ENCODE measurements at places on chromosomes 3 and 15.

DNA sequence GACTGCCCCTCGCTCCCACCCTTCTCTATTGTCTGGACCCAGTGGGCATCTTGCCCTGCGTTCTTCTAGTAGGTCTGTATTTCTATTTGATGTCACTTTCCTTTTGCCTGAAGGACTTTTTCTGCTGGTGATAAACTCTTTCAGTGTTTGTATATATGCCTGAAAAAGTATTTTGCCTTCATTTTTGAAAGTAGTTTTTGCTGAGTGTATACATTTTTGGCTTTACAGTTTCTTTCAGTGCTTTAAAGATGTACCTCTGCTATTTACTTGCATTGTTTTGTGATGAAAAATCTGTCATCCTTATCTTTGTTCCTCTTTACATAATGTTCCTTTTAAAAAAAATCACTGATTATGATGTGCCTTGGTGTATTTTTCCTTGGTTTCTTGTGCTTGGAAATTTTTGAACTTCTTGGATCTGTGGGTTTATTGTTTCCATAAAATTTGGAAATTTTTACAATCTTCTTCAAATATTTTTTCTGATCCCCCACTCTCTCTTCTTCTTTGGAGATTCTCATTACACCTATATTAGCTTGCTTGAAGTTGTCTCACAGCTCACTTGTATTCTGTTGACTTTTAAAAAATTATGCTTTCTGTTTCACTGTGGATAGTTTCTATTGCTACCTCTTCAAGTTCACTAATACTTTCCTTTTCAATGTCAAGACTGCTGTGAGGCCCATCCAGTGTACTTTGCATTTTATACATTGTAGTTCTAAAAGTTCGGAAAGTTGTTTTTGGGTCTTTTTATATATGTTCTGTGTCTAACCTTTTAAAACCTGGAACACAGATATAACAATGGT lies 67.8 kb downstream of the RGMA start:
- DNase-seq, result no peak

GRCh38 chr3:56192001-56192400 lies 276.3 kb downstream of the ERC2 start:
- no peak for DNase-seq

DNA sequence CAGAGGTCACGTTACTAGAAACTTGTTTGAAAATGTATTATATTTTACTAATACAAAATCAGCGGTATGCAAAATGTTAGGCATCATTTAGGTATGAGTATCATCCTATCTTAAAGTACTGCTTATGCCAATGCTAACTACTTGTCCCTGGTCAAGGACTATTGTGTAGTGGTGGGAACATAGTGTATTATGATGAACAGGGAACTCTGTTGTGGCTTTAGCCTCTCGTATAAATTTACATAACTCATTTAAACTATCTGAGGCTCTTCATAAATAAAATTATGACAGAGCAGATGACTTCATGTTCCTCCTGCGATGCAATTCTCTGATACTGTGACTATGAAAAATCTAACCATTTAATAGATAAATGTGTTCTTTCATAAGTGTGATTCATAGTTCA lies 451.9 kb downstream of the NLGN1 start:
- no peak for DNase-seq

- no peak for DNase-seq
Observed at GRCh38 chr15:39948817-39949216, 14.9 kb downstream of the EIF2AK4 start.

- DNase-seq, result no peak
Observed at GRCh38 chr3:177426106-177426877, 229.0 kb upstream of the TBL1XR1 start.

DNA sequence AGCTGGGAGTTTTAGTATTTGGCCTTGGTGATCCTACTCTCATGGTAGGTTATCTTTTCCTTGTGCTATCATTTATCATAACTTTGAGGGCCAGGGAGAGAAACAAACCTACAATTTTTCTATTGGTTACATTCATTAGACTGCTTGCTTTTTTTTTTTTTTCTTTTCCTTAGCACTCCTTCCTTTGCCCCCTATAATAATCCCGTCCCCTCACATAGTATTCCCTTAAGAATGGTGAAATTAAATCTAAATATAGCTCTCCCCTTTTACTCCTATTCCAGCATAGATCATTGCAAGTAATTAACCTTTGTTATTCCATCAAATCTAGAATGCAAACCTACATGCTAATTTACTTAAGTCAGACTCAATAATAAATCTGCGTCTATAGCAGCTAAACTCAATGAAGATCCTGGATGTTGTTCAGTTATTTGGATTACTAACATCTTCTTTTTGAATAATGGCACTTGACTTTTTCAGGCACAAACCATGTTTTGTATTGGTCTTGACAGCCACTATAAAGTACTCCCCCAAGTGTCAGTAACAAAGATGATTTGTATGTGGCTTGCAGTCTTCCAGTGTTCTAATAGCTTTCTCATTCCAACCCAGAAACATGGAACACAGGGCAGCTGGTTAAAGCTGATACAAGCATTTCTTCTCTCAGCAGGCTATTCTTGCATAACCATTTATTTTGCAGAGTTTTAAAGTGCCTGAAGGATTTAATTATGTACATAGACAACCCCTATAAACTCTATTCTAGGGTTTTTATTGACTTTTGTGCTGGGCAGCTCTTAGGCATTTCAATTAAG lies 420.6 kb downstream of the MECOM start:
- DNase-seq, result no peak

DNA sequence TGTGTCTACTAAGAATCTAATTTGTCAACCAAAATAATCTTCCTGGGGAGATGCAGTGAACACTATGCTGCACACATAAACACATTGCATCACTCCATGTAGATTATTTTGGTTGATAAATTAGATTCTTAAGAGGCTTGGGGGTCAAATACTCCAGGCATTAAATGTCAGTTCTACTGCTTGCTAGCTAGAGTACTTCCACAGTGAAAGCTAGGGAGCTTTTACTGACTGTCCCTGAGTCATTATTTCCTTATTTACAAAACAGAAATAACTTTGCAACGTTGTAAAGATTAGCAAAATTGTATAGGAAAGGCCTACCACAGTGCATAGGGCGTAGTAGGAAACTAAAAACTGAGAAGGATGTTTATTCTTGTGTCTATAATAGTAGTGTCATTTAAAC lies 12.9 kb upstream of the TMC3 start:
- no peak for DNase-seq

- no peak for DNase-seq
Observed at GRCh38 chr15:35484231-35484945, 61.6 kb downstream of the DPH6 start.

DNA sequence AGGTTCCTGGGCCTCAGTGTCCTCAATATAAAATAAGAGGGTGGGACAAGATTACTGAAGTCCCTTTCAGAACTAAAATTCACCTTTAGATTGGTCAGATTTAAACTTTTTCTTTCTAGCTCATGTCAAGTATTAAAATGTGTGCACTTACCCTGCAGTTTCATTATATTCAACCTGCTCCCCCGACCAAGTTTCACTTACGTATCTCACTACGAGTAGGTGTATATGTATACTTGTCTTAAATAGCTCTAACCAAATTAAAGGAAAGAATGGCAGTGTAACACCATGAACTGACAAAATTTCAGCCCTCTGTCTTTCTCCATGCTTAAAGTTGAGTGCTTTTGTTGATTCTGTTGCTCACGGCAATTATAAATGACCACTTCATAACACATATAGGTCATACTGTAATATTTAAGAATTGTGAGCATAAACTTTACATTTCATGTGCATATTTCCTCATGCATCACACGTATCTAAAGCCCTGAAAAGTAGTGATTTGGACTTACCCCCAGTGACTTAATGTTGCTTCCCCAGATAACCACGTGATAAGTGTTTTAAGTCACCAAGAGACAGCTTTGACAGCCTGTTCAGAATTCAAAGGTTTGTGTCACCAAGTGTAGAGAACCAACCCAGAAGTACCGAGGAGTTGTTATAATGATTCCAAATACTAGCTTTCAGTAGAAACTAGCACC lies 70.0 kb downstream of the PGPEP1L start:
- DNase-seq, result no peak

DNA sequence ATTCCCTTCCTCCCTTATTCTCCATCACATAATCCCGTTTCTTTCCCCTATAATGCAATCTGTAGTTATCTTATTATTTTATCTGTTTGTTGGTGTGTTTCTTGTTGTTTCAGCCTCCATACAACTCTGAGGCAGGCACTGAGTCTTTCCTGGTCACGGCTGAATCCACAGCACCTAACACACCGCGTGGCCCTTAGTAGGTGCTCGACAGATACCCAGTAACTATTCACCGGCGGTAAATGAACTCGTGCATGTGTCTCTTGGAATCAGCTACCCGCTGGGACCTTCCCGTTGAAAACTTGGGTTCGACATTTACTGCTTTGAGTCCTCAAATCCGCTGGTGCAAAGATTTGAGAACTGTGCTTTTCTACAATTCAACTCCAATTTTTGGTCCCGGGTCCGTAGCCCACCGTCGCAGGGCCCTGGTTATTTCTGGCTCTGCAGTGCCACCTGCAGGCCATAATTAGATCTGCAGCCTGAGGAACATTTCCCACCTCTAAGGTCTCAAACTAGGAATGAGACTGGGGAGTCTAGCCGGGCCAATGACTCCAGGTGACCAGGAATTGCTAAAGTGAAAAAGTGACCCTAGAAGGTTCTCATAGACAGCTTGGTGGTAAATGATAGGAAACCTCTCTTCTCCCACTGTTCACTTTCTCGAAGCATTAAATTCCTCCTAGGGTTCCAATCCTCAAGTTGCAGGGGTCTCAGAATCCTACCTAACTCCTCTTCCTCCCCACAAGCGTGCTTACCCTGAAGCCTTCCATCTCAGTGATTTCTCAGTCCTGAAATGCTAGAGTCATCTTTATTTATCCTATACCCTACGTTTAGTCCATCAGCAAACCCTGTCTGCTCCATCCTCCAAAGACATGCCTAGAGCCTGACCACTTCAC lies 40.0 kb upstream of the TRH start:
- DNase-seq, result no peak

DNA sequence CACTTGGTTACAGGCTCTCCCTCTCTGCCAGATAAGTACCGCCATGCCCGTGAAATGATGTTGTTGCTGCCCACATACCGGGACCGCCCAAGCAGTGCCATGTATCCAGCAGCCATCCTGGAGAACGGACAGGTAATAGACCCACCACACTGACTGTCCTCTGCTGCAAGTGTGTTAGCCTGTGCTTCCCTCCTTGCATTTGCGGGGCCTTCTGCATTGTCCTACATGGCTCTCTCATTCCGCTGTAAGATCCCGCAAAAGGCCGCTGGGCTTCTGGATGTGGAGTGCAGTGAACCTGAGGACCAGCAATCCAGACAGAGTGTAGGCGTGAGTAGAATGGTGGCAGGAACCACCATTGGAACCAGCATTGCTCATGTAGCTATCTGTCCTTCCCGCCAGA lies 10.6 kb upstream of the MANF start:
- no peak for DNase-seq

DNA sequence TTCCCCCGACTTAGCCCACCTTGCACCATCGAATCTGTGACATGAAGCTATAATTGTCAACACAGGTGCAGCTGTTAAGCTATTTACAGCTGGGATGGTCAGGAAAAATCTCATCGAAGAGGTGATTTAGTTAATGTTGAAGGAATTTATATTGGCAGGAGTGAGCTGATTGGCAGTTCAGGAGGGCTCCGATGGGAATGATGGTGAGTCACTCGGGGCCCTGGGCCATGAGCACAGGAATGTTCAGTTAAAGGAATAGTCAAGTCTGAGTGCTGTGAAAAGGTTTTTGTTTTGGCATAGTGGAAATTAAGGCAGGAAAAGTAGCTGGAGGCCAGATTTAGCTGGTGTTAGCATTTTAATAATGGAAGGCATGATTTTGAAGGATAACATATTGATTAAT lies 95.7 kb downstream of the OXSM start:
- no peak for DNase-seq

- no peak for DNase-seq
Observed at GRCh38 chr3:113630956-113631542, 65.4 kb downstream of the USF3 start.

- DNase-seq, result no peak
Observed at GRCh38 chr3:52144796-52145735, 9.2 kb downstream of the POC1A start.

DNA sequence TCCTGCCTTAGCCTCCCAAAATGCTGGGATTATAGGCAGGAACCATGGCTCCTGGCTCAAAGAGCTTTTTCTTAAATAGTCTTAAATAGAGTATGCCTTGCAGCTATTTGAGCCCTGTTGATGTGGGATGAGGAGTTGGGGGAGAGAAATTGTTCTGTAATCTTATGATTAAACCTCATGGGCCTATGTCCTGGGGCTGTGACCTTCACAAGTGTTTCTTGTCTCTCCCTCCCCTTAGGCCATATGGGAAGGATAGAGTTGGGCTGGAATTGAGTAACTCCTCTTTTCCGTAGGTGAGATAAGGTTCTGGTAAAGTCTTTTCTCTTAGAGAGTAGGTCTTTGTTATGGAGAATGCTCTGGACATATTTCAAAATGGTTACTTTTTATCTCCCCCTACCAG lies 114.3 kb downstream of the ARNT2 start:
- no peak for DNase-seq

GRCh38 chr3:46061108-46061720 lies 33.9 kb upstream of the XCR1 start:
- DNase-seq, result no peak

- DNase-seq, result no peak
Observed at GRCh38 chr3:144499001-144499930, 527.6 kb downstream of the DIPK2A start.
